Cerebellum (tissue), 4 donors: ENCODE measurements at places on chromosomes 3 and 15. TPM values are rescaled to one million over a fixed set of nuclear protein-coding genes. Genes with fewer than 3 reads are reported as not detected.

Gene LMAN1L
- total RNA-seq, result 0.09 TPM

Gene BRK1
- 61.2 TPM for total RNA-seq

Gene IGSF10
- 3.9 TPM for total RNA-seq

Gene ISLR2
- 104 TPM for total RNA-seq

Gene CCR8
- not detected for total RNA-seq

Gene PAQR9
- total RNA-seq, result 1.4 TPM

Gene PSMA4
- total RNA-seq, result 60.7 TPM

Gene DPH3
- total RNA-seq, result 16.1 TPM

Gene WDR49
- total RNA-seq, result 48.5 TPM

Gene DHFR2
- total RNA-seq, result 5.7 TPM

Gene SEMA3G
- 3.3 TPM for total RNA-seq

Gene DGKG
- total RNA-seq, result 14.9 TPM

Gene MELTF
- total RNA-seq, result 1.3 TPM

Gene TM6SF1
- 1.8 TPM for total RNA-seq

Gene ARGFX
- not detected for total RNA-seq

Gene FGF12
- 39.9 TPM for total RNA-seq

Gene PATL2
- total RNA-seq, result 1.1 TPM
